ENCODE measurements at places on chromosomes 3 and 15. TPM values are rescaled to one million over a fixed set of nuclear protein-coding genes. Genes with fewer than 3 reads are reported as not detected.

The CCR3 gene
- total RNA-seq: not detected

The OXTR gene
- total RNA-seq: 0.95 TPM

The COL6A6 gene
- not detected for total RNA-seq

The CXCR6 gene
- total RNA-seq: not detected

The SAMMSON gene
- not detected for total RNA-seq

The AMIGO3 gene
- not detected for total RNA-seq

The AADACL2 gene
- total RNA-seq: not detected

The SPINT1 gene
- 0.45 TPM for total RNA-seq

The SLC2A2 gene
- total RNA-seq: 19.5 TPM

The CLEC3B gene
- not detected for total RNA-seq

The LSMEM2 gene
- not detected for total RNA-seq

The NR1I2 gene
- 10.9 TPM for total RNA-seq

The ROPN1 gene
- not detected for total RNA-seq

The ONECUT1 gene
- 9.3 TPM for total RNA-seq

The LRRN1 gene
- not detected for total RNA-seq

The GP5 gene
- not detected for total RNA-seq

The EIF5A2 gene
- 9.4 TPM for total RNA-seq

The IL17RB gene
- 130 TPM for total RNA-seq

The IL17RE gene
- total RNA-seq: 14.5 TPM

The HPS3 gene
- 18.9 TPM for total RNA-seq

The TMEM207 gene
- total RNA-seq: not detected

The XYLB gene
- total RNA-seq: 25.9 TPM

The FBXO45 gene
- 18.4 TPM for total RNA-seq

The GOLGA6D gene
- not detected for total RNA-seq

The MLH1 gene
- total RNA-seq: 70.8 TPM

The U2SURP gene
- 250 TPM for total RNA-seq

Measured in HepG2 (cell line).